ENCODE measurements at places on chromosomes 3 and 15.

DNA sequence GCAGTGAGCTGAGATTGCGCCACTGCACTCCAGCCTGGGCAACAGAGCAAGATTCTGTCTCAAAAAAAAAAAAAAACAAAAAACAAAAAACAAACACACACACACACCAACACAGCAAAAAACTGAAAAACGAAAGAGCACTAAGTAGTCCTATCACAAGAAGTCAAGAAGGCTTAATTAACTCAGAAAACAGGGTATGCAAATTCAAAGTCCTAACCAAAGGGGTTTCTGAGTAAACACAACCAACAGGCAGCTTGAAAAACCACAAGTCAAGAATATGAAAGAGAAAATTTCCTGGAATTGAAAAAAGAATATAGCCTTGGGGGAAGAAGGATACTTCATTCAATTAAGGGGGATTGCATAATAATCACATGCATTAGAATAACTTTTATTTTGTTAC, 37.7 kb upstream of the PARP14 start:
- no peak for DNase-seq

DNA sequence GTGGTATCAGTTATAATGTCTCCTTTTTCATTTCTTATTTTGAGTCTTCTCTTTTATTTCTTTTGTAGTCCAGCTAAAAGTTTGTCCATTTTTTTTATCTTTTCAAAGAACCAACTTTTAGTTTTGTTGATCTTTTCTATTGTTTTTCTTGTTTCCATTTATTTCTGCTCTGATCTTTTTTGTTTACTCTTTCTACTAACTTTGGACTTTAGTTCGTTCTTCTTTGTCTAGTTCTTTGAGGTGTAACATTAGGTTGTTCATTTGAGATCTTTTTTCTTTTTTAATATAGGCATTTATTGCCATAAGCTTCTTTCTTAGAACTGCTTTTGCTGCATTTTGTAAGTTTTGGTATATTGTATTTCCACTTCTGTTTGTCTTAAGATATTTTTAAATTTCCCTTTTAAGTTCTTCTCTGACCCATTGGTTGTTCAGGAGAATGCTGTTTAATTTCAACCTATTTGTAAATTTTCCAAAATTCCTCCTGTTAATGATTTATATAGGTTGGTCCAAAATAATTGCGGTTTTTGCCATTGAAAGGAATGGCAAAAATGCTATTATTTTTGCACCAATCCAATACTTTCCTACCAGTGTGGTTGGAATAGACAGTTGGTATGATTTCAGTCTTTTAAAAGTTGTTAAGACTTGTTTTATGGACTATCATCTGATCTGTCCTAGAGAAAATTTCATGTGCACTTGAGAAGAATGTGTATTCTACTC, 51.2 kb downstream of the KAT2B start:
- no peak for DNase-seq

DNA sequence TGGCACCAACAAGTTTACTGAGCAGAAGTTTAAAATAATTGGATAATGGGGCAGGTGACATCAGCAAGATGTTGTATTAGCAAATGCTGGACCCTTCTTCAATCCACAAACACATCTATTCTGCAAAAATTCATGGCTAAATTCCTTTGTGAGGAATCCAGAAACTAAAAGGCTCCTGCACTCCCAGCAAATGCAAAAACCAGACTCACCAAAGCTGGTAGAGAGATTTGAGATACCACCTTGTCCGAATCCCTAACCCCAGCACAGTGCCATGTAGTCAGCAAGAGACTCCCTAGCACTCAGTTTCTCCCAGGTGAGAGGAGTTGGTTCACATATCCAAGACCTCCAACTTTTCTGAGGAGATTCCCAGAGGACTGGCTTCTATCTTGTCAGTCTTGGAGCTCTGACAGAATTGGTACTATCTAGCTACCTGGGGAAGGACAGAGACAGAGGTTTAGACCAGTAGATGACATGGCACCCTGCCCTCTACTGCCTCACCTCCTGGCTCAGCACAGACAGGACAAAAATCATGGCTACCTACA, 21.8 kb downstream of the GREM1 start:
- DNase-seq, result no peak

GRCh38 chr3:36211652-36211999, 168.7 kb upstream of the STAC start:
- no peak for DNase-seq

Data from COLO829 (cell line).